ENCODE measurements at places on chromosomes 2 and 18. TPM values are rescaled to one million over a fixed set of nuclear protein-coding genes. Genes with fewer than 3 reads are reported as not detected.

The CAB39 gene
- total RNA-seq, result 79.0 TPM

GRCh38 chr2:86625096-86625495 lies 1.4 kb upstream of the RNF103 start:
- no peak for DNase-seq

GRCh38 chr2:156339865-156340264 lies 7.3 kb upstream of the NR4A2 start:
- no peak for DNase-seq

The SLC9A4 gene
- not detected for total RNA-seq

GRCh38 chr2:138298900-138299299 lies 202.7 kb upstream of the SPOPL start:
- no peak for DNase-seq

The MARCO gene
- 6.9 TPM for total RNA-seq

DNA sequence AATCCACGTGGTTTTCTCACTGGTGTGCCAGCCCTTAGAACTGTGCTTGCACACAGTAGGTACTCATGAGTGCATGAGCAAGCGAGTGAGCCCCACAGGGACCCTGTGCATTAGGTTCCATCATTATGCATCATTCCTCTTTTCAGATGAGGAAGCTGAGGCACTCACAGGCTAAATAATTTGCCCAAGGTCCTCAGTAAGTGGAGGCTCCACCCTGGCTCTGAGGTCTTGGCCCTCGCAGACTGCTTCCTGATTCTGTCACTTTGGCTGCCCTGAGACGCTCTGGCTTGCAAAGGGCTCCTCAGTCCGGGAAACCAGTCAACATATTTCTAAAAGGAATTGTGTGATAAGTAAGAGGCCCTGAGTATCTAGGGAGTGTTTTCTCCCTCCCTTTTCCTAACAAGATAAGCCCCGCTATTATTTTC lies 71.7 kb downstream of the IL1R2 start:
- no peak for DNase-seq

DNA sequence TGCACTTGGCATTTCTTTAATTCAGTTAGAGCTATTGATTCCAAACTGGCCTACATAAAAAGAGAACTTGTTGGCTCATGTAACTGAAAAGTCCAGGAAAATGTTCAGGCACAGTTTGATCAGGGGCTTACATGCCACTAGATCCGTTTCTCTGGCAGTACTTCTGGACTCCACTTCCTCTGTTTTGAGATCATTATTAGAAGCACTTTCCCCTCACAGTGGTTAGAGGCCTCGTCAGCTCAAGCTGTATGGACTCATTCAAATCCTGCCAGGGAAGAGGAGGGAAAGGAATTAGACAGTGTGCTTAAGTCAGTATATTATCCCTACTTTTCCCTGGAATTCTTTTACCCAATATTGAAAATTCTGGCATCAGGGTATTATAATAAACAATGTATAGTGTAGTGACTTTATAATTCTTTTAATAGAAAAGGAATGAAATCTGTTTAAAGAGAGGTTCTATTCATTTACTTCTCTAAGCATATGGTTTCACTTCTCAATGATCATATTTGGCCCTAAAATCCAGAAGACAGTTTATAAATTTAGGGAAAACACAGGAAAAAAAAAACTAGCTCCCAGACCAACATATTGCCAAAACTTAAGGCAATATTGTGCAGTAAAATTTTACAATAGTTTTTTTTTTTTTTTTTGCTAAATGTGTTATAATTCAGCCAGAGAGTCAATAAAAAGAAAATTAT lies 92.0 kb downstream of the ARMC9 start:
- no peak for DNase-seq

DNA sequence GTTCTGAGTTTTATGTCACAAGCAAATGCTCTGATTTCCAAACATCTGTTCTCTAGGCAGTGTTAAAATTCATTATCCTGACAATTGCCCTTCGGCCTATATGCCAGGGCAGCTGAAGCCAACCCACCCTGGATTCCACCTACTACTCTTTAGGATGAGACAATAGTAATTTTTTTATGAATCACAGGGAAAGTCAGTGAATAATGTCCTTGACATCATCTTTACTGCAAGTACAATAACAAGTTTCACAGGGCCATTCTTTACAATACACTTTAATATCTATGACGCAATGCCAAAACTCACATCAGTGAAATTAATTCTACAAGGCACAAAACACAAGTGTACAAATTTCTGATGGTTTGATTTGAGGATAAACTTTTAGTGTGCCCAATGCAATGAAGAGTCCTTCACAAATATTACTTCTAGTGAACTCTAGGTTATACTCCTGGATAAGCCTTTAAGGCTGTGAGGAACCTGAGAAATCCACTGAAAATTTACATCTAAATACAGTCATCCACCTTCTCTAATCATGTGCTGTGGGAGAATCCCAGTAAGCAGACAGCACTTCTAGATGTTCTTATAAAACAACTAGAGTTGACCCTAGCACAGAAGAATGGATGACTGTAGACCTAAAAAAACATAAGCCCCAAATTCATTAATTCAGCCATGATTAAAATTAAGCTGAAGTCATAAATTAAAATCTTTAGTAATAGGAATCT lies 77.3 kb upstream of the CTLA4 start:
- no peak for DNase-seq

The SLC25A52 gene
- total RNA-seq, result 0.59 TPM

The FN1 gene
- 295 TPM for total RNA-seq

The COL3A1 gene
- total RNA-seq, result 98.1 TPM

DNA sequence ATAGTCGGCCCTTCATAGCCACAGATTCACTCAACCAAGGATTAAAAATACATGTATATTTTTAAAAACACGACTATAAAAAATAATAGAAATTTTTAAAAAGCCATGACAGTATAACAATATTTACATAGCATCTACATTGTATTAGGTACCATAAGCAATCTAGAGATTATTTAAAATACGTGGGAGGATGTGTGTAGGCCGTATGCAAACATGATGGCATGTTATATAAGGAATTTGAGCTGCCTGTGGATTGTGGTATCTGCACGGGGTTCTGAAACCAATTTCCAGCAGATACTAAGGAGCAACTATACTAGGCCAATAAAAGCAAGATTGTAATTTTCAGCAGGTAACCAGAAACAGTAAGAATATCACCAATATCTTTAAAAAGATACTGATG lies 5.9 kb downstream of the ORC4 start:
- DNase-seq, result no peak

GRCh38 chr2:16381511-16381910 lies 284.1 kb downstream of the CYRIA start:
- DNase-seq, result no peak

DNA sequence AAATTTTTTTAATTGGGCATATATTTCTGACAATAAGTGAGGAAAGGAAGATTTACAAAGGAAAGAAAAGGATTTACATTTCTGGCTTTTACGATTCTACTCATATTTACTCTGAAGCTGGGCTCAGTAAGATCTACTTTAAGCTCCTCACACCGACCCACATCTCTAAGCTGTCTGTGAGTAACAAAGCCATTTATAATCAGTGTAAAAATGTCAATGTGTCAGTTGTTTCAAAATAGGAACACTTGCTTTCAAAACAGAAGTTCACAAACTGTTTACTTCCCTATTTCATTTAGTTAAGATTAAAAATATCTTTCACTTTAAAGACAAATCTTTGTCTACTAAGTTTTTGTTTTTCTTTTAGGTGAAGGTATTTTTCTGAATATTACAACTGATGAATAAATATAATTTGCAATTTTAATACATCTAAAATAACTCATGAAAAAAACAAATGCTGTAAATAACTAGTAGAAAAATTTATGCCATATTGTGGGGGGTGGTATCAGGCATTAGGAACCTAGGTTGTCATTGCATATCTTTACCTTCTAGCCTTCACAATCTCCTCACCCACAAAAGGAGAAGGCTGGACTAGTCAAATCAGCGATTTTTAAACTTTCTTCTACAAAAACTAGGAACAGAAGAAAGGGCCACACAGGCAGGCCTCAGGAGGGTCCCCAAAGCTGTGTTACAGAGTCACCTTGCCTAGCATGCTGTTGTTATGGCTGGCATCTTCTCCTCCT lies 64.5 kb downstream of the TMEM131 start:
- DNase-seq, result no peak

The SOX11 gene
- not detected for total RNA-seq

GRCh38 chr2:32947484-32948143 lies 861 bp downstream of the LTBP1 start:
- DNase-seq, result no peak

The ZNF638 gene
- total RNA-seq, result 203 TPM

DNA sequence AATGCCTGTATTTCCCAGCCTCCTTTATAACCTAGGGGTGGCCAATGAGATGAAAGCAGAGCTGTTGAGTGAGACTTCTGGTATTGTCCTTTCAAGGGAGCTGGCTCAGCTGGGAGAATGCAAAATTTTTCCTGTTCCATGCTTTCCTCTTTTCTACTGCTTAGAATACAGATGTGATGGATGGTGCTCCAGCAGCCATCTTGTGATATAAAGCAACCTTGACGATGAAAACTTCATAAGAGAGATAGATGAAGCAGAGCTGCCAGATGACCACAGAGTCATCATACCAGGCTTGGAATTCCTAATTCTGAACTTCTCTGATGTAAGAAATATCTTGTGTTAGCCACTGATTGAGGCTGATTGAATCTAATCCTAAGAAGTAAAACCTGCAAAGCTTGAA lies 11.9 kb upstream of the INHBB start:
- DNase-seq, result no peak

The UGT1A6 gene
- not detected for total RNA-seq

GRCh38 chr2:134348239-134348638 lies 94.4 kb downstream of the MGAT5 start:
- no peak for DNase-seq

DNA sequence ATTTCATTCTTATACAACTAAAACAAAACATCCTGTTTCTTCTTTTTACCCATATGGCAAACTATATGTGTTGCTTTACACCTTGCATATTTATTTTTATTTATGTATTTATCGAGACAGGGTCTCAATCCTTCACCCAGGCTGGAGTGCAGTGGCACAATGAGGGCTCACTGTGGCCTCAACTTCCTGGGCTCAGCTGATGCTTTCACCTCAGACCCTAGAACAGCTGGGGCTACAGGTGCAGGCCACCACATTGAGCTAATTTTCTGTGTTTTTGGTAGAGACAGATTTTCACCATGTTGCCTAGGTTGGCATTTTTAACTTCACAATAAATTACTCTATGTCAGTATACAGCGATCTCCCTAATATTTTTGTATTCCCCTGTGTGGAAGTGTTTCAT lies 522.0 kb downstream of the MBD2 start:
- no peak for DNase-seq

GRCh38 chr2:25356088-25356487 lies 14.4 kb upstream of the DNMT3A start:
- DNase-seq, result no peak

DNA sequence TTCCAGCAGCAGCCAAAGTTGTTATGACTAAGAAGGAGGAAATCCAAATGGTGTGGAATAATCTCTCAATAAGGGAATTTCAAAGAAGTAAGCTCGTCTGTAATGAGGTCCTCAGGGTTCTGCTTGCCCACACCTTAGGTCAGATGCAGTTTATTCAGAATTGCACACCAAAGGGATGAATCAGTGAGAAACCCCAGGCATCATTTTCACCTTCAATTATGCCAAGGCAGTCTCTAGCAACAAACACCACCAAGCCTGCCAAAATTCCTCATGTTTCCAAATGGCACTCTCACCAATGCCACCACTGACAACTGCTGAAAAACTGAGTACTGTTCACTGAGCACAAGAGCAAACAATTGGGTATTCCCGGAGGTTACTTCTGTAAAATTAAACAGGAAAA lies 43.6 kb downstream of the KCNG3 start:
- DNase-seq, result no peak

- no peak for DNase-seq
These were observed 85.0 kb downstream of the PTH2R start for GRCh38 chr2:208491641-208492040.

The TUBA4B gene
- not detected for total RNA-seq

GRCh38 chr2:235611756-235612155 lies 117.9 kb downstream of the AGAP1 start:
- no peak for DNase-seq

DNA sequence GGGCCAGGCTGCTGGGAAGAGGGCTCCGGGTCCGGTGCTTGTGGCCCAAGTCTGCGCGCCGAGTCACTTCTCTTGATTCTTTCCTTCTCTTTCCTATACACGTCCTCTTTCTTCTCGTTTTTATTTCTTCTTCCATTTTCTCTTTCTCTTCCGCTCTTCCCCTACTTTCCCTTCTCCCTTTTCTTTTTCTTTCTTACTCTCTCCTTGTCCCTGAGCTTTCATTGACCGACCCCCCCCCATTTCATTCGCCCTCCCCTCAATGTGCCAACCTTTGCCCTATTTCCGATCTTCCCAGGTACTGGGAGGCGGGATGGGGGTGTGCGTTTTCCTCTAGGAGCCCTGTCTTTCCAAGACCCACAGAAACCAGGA lies 1.8 kb downstream of the ONECUT2 start:
- no peak for DNase-seq

DNA sequence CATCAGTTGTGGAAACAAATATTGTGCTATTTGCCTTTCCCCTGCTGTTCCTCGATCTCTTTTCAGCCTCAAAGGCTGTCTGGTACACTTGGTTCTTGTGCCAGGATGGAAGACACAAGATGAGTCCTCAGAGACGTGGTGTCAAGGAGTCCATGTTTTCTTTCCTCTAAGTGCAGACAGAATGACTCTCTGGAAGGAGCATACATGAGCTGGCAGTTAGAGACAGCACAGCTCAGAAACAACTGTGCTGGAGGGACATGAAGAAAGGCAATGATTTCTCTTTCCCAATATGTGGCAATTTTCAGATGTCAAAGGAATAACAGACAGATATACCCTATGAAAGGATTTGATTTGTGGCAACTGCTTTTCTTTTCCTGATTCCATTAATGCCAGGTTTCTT lies 162.2 kb downstream of the AFF3 start:
- no peak for DNase-seq

DNA sequence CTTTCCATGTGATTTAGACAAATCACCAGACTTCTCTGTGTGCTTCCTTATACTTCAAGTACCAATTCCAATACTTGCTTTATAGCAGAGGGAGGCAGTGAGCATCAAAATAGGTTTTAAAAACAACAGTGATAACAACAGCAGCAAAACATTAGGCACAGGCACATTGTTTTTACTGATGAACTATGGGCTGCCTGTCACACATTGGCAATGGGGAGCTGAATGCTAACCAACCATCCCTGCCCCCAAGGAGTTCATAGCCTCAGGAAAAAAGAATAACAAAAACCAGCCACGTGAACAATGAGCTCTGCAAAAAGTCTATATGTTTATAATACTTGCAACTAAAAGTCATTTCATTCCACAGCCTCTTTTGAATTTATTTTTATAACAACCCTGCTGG lies 287.9 kb upstream of the TRIB2 start:
- no peak for DNase-seq

The UGT1A7 gene
- total RNA-seq, result not detected

The CRACDL gene
- 0.96 TPM for total RNA-seq

DNA sequence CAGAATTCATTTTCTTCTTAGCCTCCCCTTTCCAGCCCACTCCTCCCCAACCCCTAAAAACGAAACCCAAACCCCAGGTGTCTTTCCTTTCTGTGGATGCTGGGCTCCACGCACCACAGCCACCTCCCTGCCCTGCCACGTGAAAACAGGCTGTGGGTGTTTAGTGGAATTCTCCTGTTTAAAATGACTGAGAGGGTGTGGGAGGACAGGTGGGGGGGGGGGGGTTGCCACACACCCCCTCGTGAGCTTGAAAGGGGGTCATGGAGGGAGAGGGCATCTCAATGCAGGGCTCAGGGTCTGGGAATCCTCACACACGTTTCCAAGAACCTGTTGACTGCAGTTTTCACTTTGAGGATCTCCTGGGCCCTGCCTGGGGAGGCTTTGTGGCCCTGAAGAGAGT lies 110.3 kb downstream of the FAM210A start:
- DNase-seq, result no peak

The GPBAR1 gene
- total RNA-seq, result 22.2 TPM

The HOXD3 gene
- 4.8 TPM for total RNA-seq

- no peak for DNase-seq
These were observed 48.2 kb upstream of the SLC14A2 start for GRCh38 chr18:45567123-45567522.

Measured in breast epithelium (tissue), 4 donors.